ENCODE measurements at places on chromosomes 7 and 10.
A peak's percentile ranks its signal among the peaks of the same experiment; 100 is the strongest.

GRCh38 chr10:13457958-13458686 is 70.7 kb downstream of the BEND7 start:
- no peak for DNase-seq

DNA sequence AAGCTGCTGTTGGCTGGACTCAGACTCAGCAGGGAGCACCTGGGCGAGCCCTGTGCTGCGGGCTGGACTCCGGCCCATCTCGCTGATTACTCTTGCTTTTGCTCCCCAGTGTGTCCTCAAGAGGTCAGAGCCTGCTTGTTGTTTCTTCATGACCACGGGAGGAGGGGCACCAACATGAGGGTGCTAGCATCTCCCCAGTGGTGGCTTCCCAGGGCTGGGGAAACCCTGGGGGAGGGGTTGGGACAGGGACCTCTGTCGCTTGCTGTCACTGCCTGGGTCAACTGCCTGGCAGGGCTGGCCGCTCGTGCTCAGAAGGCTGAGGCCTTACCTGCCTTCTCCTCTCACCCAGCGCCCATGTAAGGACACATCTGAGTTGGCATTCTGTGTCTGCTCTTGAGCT is 152.3 kb upstream of the SHH start:
- no peak for DNase-seq

DNA sequence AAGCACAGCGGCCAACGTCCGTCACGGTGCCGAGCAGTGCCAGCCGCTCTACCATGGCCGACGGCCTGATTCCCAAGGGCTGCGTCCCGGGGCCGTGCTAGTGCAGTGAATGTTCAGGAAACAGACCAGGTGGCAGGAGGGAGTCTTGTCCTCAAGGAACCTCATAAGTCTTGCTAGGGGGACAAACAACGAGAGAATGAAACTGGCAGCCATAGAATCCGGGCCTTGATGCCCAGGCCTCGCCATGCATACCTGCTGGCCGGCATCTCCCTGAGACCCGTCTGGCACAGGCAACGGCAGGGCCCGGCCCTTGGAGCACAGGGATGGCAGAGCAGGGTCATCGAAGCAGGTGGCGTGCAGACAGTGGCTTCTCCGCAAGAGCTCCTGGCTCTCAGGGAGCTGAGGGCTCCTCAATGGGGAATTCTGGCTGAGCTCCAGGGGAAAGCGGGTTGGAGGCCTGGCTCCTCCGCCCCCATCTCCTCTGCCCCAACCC is 58.8 kb downstream of the DIP2C start:
- DNase-seq: no peak

DNA sequence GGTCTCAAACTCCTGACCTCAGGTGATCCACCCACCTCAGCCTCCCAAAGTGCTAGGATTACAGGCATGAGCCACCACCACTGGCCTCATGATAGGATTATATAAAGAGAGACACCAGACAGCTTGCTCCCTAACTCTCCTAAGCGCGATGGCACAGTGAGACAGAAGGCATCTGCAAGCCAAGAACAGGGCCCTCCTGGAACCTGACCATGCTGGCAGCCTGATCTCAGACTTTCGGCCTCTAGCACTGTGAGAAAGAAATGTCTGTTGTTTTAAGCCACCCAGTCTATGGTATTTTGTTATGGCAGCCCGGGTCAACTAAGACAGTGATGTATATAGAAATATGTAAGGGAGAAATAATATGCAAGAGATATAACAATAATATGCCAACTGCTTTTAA is 51.2 kb downstream of the SRPK2 start:
- DNase-seq: no peak

- no peak for DNase-seq
Observed at GRCh38 chr7:156095908-156096539, 283.8 kb upstream of the SHH start.

GRCh38 chr10:48494073-48494472 is 110.8 kb downstream of the ARHGAP22 start:
- no peak for DNase-seq

GRCh38 chr10:110993024-110993693 is 73.8 kb downstream of the SHOC2 start:
- peak; percentile 71 for DNase-seq

GRCh38 chr10:124206616-124207015 is 113.2 kb upstream of the CHST15 start:
- no peak for DNase-seq

- DNase-seq: no peak
Observed at GRCh38 chr7:26166684-26167266, 14.8 kb downstream of the NFE2L3 start.

DNA sequence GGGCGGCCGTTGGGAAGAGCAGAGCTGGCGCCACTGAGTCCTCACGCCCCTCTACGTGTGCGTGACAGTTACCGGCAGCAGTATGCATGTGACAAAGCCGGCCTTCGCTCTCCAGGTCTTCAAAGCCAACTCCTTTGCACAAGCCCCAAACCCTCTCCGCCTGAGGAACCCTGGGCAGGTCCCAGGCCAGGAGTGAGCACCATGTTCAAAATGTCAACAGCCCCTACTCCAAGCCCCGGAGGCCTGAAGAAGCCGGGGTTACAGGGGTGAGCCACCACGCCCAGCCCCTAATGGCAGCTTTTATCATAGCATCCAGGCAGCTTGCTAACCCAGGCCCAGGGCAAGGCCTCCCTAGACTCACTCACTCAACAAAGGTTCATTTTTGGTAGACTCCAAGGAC is 70.8 kb downstream of the OAT start:
- DNase-seq: no peak

DNA sequence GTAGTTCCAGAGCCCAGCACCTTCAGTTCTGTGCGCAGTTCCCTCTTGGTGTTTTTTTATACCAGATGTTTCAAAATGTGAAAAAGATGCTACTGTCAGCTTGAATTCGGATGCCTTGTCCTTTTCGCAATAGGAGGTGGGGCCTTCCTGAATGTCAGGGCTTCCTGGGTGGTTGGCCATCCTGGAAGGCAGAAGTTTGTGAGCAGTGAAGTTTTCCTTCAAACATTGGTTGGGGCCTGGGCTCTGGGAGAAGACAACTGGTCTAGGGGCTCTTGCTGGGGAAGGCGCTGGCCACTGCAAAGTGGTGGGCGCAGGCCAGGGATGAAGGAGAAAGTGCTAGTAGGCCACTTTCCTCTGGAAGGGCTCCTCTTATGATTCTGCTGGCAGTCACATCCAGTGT is 56.8 kb upstream of the JAZF1 start:
- no peak for DNase-seq

DNA sequence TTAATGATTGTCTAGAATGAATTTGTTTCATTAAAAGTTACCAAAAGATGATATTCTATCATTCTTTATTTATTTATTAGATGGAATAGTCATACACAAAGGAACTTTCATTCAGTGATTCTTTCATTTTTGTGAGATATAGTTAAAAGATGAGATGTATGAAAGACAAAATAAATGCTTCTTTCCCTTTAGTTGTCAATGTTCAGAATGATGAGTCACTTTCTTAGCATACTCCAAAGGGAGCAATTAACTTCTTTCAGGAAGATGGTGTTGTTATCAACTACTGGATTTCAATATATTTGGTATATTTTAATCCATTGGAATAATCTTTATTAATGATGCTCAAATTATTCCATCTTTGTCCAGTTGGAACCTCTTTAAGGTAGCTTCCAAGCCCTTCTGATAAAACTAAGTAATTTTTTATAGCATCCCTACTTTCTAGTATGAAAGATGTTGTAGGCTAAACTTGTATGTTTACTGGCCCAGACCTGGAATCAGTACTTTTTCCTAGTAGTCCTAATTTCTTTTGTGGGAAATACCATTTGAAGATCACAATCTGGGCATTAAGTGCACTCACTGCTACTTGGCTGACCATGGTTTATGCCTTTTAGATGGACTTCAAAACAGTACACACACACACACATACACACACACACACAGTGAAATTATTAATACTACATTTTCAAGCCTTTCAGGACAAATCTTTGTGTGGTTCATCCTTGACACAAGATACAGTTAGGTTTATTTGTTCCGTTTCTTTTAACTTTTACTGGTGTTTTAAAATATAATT is 2.5 kb downstream of the GIMAP7 start:
- no peak for DNase-seq

Data from fibroblast of skin of left quadriceps (primary cell).